MCF 10A (cell line): ENCODE measurements at places on chromosomes 5 and 9. TPM values are rescaled to one million over a fixed set of nuclear protein-coding genes. Genes with fewer than 3 reads are reported as not detected.

DNA sequence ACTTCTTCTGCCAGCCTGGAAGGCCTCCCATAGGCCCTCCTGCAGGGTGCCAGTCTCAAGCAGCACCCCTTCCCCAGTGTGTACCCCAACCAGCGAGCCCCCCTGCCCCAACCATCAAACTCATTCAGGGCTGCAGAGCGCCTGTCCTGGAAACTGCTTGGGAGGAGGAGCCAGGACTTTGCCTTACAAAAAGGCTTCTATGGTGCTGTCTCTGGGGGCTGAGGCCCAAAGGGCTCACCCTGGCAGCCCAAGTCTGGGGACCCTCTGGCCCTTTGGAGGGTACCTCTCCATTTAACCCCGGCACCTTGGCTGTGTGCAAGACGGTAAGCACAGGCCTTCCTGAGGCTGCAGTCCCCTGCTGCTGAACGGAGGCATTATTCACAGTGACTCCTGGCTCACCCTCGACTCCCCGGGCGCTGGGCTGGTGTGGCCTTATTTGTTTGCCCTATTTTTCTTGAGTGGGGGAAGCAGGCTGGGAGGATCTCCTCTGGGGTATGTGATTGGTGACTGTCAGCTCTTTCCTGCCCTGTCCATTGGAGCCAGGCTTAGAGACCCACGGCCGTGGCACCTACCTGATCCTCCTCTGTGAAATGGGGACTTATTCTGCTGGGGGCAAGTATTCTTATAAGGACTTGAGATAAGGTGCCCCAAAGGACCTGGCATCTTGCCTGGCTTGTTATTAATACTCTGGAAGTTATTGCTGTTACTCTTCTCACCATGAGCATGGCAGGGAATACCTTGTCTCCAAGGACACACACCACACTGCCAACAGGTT, 5.8 kb downstream of the LMX1B start:
- DNase-seq: no peak

GRCh38 chr5:77784735-77785134, 8.6 kb upstream of the TBCA start:
- no peak for DNase-seq

TPPP gene
- 0.12 and 0.17 TPM in 2 replicates for total RNA-seq

- no peak for DNase-seq
These were observed 89.5 kb downstream of the EPB41L4A start for GRCh38 chr5:112329419-112330090.

DOK3 gene
- total RNA-seq: 5.4 and 6.0 TPM in 2 replicates

DNA sequence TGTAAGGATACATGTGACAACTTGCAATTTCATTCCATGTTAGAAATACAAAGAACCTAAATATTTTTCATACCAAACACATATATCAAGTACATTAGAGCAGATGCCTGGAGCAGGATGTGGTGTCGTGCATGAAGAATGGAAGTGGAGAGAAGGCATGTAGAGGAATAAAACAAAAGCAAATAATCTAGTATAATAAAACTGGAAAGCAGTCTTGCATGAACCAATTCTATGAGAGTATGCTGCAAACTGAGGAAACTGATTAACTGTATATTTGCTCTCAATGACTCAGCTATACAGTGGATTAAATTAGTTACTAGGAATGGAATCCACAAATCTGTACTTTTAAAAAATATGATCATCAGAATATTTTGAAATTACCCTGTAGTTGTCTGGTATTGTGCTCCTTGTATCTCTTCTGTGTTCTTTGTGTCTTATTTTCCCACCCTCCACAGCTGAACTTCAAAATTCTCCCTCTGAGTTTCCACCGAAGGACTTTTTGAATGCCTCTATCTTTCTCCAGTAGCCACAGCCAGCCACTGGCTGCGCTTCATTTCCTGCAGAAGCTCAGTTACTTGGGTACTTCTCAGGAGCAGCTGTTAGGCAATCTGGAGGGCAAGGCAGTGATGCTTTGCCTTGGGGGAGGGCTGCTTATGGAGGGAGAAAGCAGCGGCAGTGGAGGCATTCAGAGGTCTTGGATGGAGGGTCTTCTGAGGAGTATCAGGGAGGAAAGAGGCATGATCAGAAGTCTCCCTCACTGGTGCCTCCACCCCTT, 608.0 kb downstream of the BRINP1 start:
- DNase-seq: no peak

DNA sequence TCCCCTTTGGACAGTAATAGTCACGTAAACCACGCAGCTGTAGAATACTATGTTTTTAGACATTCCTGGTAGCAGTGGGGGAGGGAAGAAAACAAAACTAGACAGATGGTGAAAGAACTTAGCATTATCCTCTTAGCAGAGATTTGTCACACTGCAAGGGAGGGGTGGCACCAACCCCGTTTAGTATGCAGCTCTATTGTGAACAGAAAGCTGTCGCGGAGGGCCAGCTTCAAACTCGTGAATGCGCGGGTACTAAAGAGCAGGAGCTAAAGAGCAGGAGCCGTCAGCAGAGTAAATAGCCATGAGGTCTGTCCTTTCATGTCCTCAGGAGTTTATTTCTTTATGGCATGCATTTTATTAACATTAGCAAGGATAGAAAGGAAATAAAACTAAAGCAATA, 141.9 kb upstream of the SLC12A2 start:
- no peak for DNase-seq

GRCh38 chr5:155004138-155004744, 9.3 kb upstream of the KIF4B start:
- DNase-seq: peak; percentile 61

DNA sequence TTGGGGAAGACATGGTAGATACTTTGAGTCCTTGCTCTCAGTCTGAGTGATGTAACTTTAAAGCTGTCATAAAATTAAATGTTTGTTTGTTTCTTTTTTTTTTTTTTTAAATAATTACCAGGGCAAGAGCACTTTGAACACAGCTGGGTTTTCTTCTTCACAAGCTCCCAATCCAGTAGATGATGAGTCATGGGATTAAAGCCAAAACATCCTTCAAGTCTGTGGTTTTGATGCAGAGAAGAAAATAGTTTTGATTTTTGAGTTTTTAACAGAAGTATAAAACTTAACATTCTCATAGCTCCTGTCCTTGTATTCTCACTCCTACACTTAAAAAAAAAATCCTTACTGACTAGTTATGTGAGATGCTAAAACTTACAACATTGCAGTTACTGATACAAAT, 34.8 kb upstream of the IL31RA start:
- peak; percentile 85 for DNase-seq

GAS1 gene
- total RNA-seq: 11.0 and 11.4 TPM in 2 replicates

DNA sequence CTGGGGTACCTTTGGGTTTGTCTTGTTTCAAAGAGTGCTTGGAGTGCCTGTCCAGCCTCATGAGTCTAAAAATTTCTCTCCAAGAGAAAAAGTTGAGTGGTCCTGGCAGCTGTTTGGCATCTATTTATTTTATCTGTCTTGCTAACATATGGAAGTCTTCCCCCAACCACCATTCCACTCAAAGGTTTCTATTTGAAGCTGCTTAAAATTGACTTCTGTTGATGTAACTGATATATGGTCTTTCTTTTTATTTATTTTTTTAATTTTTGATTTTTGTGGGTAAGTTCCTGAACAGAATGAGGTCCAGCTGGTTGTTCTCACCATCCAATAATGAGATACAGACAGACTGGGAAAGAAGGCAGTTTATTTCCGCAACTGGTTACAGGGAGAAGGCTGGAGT, 178.7 kb upstream of the SGCD start:
- no peak for DNase-seq

DNA sequence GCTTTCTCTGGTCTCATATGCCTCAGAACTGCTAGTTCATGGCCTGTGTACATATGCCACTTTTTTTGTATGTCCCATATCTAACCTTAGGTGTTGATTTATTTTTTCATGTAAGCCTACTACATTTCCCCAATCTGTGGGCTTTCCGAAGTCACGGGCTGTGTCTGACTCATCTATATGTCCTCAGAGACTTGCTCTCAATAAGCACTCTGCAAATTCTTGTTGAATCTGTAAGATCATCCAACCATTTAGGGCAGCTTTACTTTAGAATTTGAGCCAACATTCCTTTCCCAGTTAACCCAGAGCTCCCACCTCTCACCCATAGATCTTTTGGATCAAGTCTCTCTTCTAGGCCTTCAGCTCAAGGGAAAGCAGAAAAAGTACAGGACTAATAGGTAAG, 263.4 kb downstream of the SEC61B start:
- DNase-seq: no peak

DUSP1 gene
- 594 and 611 TPM in 2 replicates for total RNA-seq

DNA sequence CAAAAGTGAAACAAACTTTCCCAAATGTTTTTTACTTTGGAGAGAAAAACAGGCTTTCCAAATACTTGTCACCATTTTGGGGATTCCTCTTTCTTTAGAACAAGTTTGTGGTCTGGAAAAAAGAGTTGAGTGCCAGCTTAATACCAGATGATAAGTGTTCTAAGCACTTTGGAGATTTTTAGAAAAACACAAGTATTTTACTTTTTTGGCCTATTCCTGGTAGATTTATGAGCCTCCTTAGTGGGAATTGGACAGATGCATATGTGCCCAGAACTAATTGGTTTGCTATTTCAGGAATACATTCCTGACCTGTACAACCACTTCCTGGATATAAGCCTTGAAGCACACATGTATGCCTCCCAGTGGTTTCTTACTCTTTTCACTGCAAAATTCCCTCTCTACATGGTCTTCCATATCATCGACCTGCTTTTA, 40.5 kb downstream of the GPR21 start:
- DNase-seq: no peak

PPP3R2 gene
- not detected in 2 replicates for total RNA-seq

DNA sequence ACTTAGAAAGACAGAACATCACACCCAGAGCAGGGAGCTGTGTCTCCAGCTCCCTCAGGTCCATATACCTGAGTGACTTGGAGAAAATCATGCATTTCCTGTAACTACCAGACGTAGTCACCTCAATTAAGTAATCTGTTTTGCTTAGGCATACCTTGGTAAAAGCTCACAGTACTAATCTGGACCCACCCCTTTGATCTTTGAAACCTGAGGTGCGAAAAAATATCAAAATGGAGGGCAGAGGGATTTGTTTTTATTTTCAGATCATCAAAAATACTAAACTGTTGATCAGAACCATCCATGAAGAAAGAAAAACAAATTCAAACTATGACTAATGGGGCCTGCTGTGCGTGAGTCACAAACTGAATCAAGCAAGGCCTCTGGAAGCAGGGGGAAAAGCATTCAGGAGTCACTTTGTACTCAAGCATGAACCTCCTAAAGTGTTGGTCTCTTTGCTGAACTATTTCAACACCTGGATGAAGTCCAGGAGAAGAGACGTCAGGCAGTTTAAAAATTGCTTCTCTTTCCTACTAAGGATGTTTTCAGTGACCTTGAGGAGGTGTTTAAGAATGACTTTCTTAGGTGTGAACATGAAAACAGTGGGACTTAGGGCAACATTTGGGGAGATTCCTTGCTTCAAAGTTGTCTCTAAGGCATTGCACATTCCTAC, 76.3 kb downstream of the MUSK start:
- peak; percentile 98 for DNase-seq
